ENCODE measurements at places on chromosomes 12 and 14.

DNA sequence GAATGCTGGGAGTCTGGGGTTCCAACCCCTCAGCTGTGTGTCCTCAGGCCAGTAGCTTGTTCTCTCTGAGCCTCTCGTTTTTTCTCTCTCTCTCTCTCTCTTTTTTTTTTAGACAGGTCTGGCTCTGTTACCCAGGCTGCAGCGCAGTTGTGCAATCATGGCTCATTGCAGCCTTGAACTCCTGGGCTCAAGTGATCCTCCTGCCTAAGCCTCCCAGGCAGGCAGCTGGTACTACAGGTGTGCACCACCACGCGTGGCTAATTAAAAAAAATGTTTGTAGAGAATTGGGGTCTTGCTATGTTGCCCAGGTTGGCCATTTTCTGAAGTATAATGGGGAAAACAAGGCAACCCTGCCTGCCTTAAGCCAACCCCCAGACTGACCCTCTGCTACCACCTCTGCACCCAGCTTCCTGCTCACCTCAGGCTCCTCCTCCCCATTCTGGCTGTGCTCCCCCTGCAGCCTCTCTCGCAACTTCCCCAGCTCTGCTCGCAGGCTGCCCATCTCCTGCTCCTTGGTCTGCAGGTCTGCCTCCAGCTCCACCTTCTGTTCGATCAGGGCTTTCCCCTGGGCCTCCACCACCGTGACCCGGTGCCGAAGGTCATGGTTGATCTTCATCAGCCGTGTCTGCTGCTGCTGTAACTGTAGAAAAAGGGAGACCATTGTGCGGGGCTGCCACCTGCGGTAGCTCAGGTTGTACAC lies 35.2 kb downstream of the RILPL1 start:
- no peak for DNase-seq

- DNase-seq: no peak
Observed at GRCh38 chr12:75706786-75707605, 195.6 kb upstream of the KRR1 start.

DNA sequence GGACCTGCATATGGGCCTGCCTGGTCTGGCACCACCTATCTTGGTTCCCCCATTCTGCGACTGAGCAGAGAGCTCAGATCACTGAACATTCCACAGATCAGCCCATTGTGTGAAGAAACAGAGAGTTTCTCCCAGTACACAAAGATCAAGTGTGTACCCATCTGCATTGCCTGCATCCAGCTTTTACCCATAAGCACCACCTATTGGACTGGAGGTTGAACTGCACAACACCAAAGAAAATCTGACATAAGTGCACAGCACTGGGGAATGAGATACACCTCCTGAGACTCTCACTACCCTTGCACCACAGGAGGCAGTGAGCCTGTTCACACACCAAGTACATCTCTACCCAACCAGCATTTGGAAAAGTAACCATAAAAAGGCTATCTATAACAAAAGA lies 362.6 kb upstream of the CLEC14A start:
- no peak for DNase-seq

- DNase-seq: no peak
Observed at GRCh38 chr12:124653169-124653931, 85.9 kb upstream of the NCOR2 start.

GRCh38 chr12:69792533-69792932 lies 32.5 kb upstream of the MYRFL start:
- DNase-seq: no peak

- no peak for DNase-seq
Observed at GRCh38 chr12:114783089-114783618, 99.2 kb upstream of the TBX3 start.

DNA sequence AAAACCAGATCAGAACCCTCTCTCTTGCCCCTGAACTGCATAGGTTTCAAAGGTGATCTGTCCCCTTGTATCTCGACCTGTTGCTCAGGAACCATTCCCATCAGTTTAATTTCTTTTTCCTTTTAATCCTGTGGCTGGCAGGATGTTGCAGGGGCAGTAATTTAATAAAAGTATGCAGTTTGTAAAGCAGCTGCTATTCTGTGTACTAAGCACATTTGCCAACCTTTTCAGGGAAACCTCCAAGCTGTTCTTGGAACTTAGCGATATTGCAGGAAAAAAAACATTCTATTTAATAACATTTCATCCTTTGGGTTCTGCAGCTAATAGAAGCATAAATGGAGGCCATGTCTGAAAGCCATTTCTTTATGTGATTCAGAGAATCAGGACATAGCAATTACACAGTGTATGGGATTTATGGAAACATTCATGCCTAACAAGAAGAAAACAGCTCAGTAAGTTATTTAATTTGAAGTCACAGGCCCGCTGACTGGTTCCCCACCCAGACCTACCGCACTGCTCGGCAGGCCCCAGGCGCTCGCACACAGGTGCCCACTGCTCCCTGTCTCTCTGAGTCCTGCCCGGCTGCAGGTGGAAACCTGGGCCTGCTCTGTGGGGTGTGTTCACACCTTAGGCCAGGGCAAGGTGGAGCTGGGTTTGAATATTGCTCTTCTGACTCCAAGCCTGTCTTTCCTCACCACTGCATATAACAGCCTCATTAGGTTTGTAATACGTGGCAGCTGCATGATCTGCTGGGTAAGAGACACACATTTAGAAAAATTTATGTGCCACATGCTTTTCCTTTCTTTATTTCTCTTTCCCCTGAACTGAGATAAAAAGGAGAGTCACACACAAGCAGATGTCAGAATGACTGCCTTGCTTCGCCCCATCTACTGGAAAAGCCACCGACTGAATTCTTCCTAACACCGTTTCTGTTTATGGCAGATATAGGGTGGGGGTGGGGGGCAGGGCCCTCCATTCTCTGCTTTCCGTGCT lies 119.7 kb downstream of the SLC25A47 start:
- DNase-seq: no peak

All from stimulated activated CD4-positive, alpha-beta T cell treated with anti-CD3 and anti-CD28 coated beads, Interleukin-15, amount 100 ng/mL, for 1 hour (primary cell).